Stimulated activated CD4-positive, alpha-beta T cell treated with anti-CD3 and anti-CD28 coated beads, Interleukin-1b, Interleukin-23, amount 100 ng/mL, for 1 hour (primary cell): ENCODE measurements at places on chromosomes 6 and 20.

- no peak for DNase-seq
Observed at GRCh38 chr6:130354322-130354721, 11.5 kb upstream of the TMEM200A start.

GRCh38 chr6:125312950-125313349 lies 11.2 kb upstream of the HDDC2 start:
- no peak for DNase-seq

DNA sequence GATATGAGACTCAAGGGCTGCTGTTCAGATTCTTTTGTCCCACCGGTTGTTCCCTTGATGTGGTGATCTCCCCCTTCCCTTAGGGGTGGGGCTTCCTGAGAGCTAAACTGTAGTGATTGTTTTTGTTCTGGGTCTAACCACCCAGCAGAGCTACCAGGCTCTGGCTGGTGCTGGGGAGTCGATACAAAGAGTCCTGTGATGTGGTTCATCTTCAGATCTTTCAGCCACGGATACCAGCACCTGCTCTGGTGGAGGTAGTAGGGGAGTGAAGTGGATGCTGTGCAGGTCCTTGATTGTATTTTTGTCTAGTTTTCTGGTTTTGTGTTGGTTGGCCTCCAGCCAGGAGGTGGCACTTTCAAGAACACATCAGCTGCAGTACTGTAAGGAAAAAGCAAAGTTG lies 801.6 kb downstream of the EPHA7 start:
- DNase-seq, result no peak

GRCh38 chr20:9150679-9151078 lies 81.8 kb downstream of the PLCB4 start:
- DNase-seq, result no peak

GRCh38 chr6:145305670-145306069 lies 429.6 kb downstream of the EPM2A start:
- DNase-seq, result no peak
